Motor neuron (in vitro differentiated cells): ENCODE measurements at places on chromosomes 11 and 22.

- no peak for ATAC-seq
Observed at GRCh38 chr11:8871962-8872361, 39.0 kb upstream of the AKIP1 start.

GRCh38 chr11:117438371-117439000 lies 110.8 kb downstream of the CEP164 start:
- peak; percentile 50 for ATAC-seq

GRCh38 chr22:36737776-36738175 lies 34.2 kb upstream of the CACNG2 start:
- ATAC-seq: no peak

- no peak for ATAC-seq
Observed at GRCh38 chr11:87536565-87536964, 498.8 kb downstream of the TMEM135 start.

DNA sequence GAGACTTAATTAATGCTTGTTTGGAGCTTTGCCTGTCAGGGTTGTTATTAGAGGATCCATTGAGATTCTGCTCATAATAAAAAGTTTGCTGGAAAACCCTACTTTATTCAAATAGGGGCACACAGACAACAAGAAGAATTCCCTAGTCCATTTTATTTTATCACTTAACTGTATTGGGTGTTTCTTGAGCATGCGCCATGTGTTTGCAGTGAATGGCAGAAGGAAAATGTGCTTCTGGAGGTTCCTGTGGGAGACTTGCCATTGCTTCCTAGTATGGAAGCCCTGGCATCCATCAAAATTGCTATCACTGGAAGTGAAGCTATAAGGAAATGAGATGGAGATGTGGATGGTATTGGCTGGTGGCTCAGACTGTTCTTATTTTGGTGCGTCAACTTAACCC lies 106.6 kb upstream of the GALNT18 start:
- ATAC-seq: no peak

GRCh38 chr11:64803158-64803845 lies at the start of gene MAP4K2:
TSS of gene MAP4K2 (minus strand) at chr11:64803214. CDS start at chr11:64803149, 65 bp downstream.
- peak; percentile 91 for ATAC-seq

GRCh38 chr11:122100037-122100755 lies 15.8 kb downstream of the BLID start:
- peak; percentile 7 for ATAC-seq

DNA sequence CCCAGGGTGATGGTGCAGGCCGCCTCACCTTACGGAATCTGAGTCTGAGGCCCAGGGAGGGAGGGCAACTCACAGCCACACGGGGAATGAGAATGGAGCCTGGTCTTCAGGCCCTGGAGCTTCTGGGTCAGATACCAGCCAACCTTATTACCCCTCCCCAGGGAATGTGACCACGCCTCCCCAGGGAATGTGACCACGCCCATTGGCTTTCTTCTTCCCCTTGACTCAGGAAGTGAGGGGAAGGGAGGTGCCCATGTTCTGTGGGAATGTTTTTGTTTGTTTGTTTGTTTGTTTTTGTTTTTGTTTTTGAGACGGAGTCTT lies 57.5 kb upstream of the RBFOX2 start:
- ATAC-seq: no peak

- ATAC-seq: peak; percentile 93
Observed at GRCh38 chr11:117281159-117281558, 10.0 kb upstream of the BACE1-AS start.

- no peak for ATAC-seq
Observed at GRCh38 chr11:80118073-80118472, 677.2 kb upstream of the TENM4 start.

DNA sequence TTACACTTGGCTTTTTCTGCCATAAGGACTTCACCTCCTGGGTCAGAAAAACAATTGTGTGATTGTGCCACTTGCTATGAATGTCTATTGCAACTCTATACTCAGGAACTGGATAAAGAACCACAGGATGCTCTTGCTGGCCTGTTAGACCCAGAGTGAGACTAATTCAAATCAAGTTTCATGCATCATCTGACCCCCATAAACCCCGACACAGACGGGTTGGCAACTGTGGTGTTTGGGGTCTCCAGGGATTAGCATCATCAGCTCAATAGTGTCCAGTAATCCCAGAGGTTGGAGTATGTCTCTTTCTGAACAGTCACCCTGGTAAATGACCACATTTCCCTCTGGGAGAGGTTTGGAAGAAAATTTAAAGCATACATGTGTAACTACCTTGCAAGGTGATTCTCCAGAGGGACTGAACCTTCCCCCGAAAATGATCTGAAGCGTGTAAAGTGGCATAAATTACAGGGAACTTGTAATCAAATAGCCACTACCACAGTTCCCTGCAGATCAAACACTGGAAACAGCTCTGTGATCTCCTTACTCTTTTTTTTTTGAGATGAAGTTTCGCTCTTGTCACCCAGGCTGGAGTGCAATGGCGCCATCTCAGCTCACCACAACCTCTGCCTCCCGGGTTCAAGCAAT lies 1097.6 kb downstream of the TBC1D22A start:
- ATAC-seq: no peak

- ATAC-seq: no peak
Observed at GRCh38 chr22:42365942-42366695, 66.1 kb downstream of the NFAM1 start.

DNA sequence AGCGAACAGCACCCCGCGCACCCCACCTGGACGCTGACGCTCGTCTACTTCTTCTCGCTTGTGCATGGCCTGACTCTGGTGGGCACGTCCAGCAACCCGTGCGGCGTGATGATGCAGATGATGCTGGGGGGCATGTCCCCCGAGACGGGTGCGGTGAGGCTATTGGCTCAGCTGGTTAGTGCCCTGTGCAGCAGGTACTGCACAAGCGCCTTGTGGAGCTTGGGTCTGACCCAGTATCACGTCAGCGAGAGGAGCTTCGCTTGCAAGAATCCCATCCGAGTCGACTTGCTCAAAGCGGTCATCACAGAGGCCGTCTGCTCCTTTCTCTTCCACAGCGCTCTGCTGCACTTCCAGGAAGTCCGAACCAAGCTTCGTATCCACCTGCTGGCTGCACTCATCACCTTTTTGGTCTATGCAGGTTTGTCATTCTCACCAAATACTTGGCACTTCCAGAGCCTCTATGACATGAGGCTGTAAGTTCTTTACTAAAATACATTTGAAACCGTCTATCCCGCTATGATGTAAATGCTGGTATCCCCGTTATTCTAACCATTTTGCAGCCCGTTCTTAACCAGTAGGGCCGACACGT lies 535 bp downstream of the AQP11 start:
- ATAC-seq: peak; percentile 67

- peak; percentile 56 for ATAC-seq
Observed at GRCh38 chr11:65355013-65355775, 643 bp downstream of the TIGD3 start.

GRCh38 chr11:3042496-3043314 lies 14.5 kb downstream of the CARS1 start:
- no peak for ATAC-seq

DNA sequence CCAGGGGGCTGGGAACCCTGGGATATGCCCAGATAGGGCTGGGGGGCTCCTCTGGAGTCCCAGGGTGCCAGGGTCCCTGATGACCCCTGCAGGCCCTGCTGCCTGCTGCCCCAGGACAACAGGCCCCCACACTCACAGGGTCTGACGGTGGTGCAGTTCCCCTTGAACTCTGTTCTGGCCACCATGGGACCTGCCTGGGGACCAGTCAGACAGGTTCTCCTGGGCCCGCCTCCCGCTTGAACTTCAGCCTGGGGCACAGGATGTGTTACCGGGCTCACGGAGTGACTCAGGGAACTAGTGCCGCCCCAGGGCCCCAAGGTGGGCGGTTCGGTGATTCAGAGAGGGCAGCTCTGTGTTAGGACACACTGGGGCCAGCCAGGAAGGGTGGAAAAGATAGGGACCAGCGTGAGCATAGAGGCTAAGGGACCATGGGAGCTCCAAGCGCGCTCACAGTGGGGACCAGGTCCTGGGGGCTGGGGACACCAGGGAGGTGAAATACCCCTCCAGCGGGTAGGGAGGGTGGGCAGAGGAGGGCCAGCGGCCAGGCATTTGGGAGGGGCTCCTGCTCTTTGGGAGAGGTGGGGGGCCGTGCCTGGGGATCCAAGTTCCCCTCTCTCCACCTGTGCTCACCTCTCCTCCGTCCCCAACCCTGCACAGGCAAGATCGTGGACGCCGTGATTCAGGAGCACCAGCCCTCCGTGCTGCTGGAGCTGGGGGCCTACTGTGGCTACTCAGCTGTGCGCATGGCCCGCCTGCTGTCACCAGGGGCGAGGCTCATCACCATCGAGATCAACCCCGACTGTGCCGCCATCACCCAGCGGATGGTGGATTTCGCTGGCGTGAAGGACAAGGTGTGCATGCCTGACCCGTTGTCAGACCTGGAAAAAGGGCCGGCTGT lies 21.5 kb upstream of the TXNRD2 start:
- ATAC-seq: no peak

DNA sequence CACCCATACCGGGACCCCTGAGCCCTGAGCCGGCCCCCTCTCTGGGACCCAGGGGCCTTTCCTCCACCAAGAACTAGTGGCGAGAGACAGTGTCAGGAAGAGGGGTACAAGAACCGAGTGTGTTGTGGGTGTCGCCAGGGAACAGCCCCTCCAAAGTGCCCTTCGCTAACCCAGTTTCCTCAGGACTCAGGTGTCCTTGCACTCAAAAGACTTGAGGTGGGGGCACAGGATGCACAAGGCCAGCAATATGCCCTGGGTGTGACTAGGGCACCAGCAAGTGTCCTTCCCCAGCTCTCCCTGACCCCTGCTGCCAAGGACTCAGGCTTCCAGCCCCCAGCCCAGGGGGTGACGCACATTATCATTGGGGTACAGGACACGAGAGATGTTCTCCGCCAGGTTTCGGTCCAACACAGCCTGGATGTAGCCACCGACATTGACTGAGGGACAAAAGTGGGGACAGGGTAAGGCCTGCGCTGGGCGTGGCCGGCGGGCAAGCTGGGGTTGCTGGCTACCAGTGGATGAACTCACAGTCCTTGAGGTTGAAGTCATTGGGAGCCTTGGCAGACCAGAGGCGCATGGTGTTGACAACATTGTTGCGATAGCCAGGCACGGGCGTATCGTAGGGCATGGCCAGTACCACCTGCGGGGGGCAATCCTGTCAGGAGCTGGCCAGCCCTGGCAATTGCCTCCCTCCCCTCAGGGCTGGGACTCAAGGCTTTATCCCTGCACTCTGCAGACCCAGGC lies 4.7 kb downstream of the PYGM start:
- ATAC-seq: no peak
